ENCODE measurements at places on chromosomes 11 and 22.

DNA sequence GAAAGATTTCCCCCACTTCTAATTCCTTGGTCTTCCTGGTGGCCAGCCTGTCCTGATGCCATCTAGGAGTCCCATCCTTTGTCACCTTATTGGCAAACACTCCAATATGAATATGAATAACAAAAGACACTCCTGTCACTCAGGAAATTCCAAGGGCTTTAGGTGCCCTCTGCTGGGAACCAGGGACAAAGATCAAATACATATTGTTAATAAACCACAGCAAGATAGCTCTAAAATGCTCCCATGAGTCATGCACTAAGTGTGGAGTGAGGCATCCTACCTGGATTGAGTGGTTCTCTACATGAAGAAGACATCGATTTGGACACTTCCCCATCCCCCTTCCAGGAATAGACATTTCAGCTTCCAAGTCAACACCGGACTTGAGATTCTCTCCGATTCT lies 823.6 kb downstream of the TBC1D22A start:
- no peak for DNase-seq

DNA sequence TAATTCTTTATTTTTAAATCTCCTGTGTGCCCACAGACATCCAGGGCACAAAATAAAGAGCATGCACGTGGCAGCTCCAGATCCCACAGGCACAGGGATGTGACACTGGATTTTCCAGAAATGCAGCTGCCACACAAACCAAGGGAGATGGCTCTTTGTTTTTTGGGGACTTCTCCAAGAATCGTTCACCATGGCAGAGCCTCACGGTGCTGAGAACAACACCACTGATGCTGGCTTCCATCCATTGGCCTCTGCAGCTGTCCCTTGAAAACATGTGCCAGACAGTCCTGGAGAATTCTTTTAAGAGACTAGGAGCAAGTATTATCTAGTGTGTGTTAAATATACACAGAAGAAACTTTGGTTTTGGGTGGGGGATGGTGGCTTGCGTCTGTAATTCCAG lies 108.4 kb upstream of the SLC22A12 start:
- DNase-seq = no peak

GRCh38 chr11:65918211-65919140 lies at the start of gene C11orf68:
Gene C11orf68 (minus strand): TSS chr11:65919062. CDS start chr11:65919031, 31 bp downstream.
- DNase-seq = no peak

DNA sequence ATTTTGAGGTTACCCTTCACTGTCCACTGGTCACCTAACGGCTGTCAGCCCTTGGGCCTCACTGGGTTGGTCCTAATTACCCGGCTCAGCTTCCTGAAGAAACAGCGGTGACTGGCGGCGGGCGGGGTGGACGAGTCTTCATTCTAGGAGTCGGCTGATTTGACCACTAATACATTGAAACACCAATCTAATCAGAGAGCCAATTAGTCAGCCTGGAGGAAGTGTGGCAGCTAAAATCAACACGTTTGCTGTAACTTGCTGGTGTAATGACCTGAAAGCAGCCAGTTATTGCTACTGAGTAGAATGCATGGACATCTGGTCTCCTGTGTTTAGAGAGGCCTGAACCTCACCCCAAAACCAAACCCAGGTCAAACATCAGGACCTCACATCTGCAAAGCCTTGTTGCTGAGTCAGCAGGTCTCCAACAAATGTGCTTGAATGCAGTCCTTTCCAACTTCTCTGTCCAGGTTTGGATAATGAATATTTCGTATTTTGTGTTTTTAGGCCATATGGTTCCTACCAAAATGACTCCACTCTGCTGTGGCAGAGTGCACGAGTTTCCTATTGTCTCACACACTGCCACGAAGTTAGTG lies 496.4 kb downstream of the BRD1 start:
- no peak for DNase-seq

- no peak for DNase-seq
Observed at GRCh38 chr11:116330439-116331185, 442.2 kb downstream of the BUD13 start.

DNA sequence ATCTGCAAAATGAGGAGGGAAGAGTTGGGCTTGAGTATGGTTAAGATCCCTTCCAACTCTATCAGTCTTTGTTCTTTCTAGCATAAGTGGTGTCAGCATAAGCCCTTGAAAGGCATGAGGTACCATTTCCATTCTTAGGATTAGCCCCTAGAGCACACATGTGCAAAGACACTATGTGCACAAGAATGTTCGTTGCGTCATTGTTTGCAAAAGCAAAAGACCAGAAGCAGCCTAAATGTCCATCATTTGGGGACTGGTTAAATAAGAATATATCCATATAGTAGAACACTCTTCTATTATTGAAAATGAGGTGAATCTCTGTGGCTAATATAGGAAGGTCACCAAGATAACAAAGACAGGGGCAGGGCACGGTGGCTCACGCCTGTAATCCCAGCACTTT lies 10.0 kb upstream of the KCTD14 start:
- no peak for DNase-seq

DNA sequence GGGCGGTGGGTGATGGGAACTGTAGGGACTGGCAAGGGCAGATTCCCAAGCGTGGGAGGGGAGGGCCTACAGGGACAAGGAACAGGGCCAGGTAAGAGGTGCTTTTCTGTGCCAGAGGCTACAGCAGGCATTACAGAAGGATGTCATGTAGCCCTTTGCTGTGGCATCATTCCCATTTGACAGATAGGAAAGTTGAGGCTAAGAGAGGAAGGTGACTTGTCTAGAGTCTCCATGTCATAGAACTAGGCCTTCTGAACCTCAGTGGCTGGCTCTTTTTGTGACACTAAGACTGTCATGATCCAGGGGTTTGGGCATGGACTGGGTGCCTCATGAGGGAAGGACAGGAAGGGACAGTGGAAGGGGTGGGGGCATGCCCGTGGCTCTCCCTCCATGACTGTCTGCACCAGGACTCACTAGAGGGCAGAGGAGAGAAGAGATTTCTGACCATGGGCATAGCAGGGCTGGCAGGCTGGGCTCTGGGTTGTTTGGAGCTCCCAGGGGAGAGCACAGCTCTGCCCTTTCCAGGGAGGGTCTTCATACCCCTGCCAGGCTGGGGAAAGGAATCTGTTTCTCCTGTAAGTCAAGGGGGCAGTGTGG lies 3.2 kb downstream of the MMP11 start:
- DNase-seq = no peak

- DNase-seq = no peak
Observed at GRCh38 chr22:27795696-27796517, 5.6 kb downstream of the MN1 start.

DNA sequence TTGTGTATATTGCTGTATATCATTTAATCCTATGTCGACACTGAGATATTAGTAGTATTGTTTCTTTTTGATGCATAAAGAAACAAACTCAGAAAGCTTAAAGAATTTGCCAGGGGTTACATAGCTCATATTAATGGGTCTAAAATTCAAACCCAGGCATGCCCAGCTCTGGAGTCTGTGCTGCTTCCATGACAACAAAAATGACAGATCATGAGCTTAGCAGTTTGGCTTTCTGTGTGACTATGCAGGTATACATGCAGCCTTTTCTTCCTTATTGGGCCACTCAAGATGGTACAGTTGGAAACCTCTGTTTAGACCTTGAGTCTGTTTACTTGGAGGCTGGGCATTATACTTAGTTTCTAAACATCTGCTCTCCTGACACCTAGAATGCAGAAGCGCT lies 220.5 kb upstream of the TENM4 start:
- DNase-seq = no peak

DNA sequence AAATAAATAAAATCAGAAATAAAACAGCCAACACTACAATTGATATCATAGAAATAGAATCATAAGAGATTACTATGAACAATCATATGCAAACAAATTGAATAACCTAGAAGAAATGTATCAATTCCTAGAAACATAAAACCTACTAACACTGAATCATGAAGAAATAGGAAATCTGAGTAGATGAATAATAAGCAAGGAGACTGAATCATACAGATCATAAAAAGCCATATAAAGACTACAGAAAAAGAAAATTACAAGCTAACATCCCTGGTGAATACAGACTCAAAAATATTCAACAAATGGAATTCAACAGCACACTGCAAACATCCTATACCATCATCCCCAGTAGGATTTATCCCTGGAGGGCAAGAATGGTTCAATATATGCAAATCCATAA lies 135.6 kb downstream of the SBF2 start:
- no peak for DNase-seq

DNA sequence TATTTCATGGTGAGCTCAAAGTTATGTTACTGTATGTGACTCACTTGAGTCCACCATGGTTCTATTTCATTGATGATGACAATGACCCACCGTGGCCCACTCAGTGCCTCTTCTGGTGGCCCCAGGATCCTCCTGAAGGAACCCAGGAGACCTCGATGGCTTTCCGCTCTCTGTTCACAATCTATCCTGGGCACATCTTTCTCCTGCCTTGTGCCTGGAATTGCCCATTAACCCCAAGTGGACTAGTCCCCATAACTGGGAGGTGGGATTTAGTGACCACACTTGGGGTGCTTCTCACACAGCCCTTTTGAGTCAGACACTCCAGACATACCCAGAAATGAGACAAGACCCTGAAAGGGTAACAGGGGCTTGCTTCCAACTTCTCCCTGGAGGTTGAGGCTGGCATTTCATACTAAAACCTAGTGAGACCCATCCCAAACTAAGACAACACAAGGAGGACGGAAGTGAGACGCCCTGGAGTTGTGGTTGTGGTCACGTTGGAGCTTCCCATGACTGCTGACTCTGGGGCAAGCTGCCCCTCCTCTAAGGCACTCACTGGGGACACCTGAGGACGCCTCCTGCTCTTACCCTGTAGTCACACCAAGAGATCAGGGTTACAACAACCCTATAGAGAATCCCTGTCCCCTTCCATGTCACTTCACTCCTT lies 22.1 kb downstream of the IGLL5 start:
- DNase-seq = no peak

DNA sequence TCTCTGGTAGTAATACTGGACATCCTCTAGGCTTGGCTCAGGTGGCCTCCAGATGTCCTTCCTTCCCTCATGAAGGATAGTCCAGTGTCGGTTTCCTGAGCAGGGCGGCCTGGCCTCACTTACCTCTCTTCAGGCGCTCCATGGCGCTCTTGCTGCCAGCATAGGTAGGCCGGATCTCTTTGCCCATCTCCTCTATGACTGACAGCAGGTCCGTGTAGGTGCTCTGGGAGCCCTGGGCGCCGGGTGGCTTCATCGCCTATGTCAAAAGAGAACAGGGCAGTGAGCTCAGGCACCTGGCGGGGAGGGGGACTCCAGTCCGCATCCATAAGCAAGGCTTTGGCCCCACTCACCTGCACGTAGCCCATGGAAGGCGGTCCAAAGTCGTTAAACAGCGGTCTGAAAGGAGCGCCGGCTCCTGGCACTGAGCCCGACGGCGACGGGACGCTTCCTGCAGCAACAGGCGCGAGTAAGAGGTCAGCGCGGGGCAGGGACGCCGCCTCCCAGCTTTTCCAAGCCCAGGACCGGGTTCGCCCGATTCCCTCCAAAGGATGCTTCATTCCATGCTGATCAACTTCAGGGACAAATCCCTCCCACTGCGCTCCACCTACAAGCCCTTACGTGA lies 609 bp downstream of the CDK2AP2 start:
- DNase-seq = no peak

DNA sequence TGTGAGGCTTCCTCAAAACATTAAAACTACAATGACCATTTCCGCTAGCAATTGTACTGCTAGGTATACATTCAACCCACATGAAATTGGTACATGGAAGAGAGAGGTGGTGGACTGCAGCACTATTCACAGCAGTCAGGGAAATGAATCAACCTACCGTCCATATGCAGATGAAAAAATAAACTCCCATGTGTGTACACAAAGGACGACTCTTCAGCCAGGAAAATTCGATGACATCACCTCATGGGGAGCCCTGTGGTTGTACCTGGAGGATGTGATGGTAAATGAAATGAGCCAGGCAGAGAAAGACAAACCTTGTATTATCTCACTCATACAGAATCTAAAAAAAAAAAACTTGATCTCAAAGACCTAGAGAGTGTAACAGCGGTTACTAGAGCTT lies 23.3 kb downstream of the RFPL3 start:
- DNase-seq = no peak

- no peak for DNase-seq
Observed at GRCh38 chr11:45383224-45383623, 97.1 kb upstream of the SYT13 start.

GRCh38 chr11:79670882-79671281 lies 230.1 kb upstream of the TENM4 start:
- no peak for DNase-seq

DNA sequence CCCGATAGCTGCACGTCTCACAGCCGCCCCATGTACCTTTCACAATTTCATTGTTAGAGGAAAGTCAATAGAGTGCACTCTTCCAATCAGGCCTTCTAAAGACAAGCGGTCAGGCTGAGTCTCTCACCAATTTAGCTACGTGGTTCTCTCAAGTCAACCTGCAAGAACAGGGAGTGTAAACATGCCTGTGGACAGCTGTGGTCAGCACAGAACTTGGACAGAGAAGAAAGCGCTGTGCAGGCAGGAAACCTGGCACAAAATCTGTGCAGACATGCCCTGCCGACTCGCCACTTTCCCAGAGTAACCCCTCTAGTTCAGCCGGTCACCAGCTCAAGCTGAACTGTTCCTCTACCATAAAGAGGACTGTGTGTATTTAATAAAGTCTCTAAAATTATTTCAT lies 39.5 kb downstream of the CHKA start:
- DNase-seq = no peak

- DNase-seq = no peak
Observed at GRCh38 chr11:79570104-79570503, 129.3 kb upstream of the TENM4 start.

DNA sequence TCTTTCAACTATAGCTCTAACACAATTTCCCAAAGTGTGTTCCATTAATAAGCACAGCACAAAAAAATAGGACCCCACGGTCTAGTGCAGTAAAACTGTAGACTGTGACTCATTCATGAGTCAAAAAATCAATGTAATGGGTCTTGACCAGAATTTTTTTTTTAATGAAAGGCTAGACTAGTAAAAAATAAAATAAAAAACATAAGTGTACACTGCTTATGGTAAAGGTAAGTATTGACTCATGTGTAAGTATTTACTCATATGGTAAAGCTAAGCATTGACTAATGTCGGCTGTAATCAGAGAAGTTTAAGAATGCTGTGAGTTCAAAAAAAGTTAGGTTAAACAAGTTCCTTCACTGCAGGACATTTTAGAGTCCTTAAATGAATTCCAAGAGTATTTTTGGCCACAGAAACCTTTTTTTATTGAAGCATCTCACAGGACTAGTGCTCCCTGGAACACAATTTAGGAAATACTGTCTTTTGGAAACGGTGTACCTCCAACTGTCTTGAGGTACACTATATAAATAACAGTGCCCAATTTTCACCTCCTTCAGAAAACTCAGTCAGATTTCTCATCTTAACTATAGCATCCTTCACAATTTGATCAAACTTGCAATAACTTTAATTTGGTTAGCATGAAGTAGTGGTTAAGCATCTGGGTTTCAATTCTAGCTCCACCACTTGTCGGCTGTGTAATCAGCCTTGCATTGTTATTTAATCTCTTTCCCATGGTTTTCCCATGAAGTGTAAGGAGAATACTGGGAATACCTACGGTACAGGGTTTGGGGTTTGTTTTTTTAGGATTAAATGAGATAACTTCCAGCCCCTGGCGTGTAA lies 2.1 kb downstream of the CCDC73 start:
- DNase-seq = no peak
